ENCODE measurements at places on chromosomes 2 and 18. TPM values are rescaled to one million over a fixed set of nuclear protein-coding genes. Genes with fewer than 3 reads are reported as not detected.

DNA sequence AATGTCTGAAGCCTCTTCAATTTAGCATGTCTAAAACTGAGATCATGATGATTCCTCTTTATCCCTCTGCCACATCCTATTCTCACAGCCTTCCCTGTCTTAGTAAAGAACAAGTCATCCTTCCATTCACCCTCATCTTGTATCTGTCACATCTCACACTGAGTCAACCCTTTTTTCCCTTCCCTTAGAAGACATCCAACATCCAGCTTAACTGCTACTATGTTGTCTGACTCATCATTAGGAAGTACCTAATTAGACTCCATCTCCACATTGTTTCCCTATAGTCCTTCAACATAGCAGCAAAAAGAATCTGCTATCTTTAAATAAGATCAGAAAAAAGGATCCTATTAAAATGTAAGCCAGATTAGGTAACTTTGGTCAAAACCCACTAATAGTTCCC is 85.2 kb upstream of the GRB14 start:
- no peak for DNase-seq

DNA sequence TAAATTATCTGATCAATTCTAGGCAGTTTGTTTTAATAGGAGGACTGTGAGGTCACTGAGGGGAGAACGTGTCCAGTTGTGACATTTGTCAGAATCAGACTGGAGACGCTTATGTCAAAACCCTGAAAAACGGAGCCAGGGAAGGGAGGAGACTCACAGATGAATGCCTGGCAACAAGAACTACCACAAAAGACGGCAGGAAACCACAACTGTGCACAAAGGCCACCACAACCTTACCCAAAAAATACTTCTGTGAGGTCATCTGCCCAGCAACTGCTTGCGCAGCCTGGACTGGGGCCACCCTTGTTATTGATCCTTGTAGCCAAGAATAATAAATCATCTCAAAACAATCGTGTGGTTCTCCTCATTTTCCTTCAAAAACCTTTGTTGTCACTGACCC is 173.0 kb upstream of the ALKAL2 start:
- no peak for DNase-seq

DNA sequence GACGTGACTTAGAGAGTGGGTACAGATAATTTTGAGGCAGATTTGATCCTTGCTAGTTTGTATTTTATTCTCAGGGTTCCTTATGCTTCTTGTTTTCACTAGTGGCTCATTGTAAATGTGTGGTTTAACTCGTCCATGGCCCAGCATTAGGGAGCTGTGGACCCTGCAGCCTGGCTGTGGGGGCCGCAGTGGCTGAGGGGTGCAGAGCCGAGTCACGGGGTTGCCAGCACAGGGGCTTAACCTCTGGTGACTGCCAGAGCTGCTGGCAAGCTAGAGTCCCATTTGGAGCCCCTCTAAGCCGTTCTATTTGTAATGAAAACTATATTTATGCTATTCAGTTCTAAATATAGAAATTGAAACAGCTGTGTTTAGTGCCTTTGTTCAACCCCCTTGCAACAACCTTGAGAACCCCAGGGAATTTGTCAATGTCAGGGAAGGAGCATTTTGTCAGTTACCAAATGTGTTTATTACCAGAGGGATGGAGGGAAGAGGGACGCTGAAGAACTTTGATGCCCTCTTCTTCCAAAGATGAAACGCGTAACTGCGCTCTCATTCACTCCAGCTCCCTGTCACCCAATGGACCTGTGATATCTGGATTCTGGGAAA is 269.9 kb downstream of the MYT1L start:
- no peak for DNase-seq

DNA sequence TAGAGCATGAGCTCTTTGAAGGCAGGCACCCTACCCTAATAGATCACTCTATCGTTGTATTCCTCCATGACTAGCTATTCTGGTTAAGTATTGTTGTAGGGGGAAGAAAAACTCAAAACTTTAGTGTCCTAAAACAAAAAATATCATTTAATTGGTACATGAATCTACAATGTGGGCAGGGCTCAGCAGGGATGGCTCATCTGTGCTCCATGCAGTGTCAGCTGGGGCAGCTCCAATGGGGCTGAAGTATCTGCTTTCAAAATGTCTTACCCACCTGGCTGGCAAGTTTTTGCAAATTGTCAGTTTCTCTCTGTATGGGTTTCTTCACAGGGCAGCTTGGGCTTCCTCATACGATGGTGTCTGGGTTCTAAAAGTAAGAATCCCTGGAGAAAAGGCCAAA is 83.2 kb upstream of the ITGA6 start:
- no peak for DNase-seq

DNA sequence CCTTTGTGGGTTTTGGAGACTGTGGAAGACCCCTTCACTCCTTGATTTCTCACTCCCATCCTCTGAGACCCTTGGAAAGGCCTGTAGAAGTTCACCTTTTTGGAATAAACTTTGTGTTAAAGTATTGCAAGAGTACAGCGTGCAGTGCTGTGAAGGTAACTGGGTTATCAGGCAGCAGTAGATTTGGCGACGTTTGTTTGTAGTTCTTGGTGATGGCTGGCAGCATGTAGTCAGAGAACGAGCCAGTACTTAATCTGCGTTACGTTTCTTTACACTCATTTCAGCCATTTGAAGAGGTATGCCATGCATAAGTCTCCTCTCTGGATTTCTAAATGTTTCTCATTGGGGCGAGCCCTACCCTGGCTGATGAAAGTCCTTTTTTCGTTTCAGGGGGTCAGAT is 64.6 kb downstream of the TSHZ1 start:
- no peak for DNase-seq

Gene CD28
- 0.43 TPM for total RNA-seq

Gene CRYGD
- not detected for total RNA-seq

Gene PLGLB1
- total RNA-seq, result 0.37 TPM

Gene TFPI
- 10.5 TPM for total RNA-seq

Measured in testis (tissue), 5 donors.